ENCODE measurements at places on chromosomes 5 and 9.

DNA sequence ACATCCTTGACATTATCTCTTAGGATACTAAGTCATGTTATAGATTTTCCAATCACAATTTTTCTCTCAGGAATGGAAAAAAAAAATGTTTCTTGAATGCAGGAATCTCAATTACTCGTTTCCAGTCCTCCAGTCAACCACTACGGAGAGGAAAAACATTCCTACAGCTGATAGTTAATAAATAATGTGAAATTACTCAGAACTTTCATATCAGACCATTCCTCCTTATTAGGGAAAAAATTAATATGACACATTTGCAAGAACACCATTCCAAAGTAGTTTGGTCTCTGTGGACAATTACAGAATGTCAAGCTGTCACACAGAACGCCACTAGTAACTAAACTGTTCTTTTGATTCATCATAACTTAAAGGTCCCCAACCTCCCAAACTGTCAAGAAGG lies 31.5 kb downstream of the MED27 start:
- no peak for DNase-seq

GRCh38 chr9:98766586-98766985 lies 29.8 kb downstream of the ANKS6 start:
- no peak for DNase-seq

DNA sequence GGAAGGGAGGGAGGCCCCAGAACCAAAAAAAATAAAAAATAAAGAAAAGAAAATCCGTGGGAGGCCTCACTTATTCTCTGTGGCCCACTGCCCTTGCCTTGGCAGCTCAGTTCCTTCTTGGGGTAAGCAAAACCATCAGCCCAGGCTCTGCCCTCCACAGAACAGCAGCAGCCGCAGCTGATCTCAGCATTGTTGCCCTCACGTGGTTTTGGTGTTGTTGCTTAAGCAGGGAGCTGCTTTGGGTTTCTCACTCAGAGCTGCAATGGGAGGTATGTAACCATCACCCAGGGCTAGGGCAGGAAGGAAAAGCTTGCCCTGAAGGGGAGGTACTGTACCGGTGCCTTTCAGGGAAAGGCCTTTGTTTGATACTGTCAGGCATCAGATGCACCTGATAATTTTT lies 374.7 kb upstream of the WWC1 start:
- DNase-seq = peak; percentile 59

- DNase-seq = no peak
These were observed 18.9 kb upstream of the PDCD6 start for GRCh38 chr5:252546-252945.

- no peak for DNase-seq
These were observed 65.1 kb downstream of the PLPPR1 start for GRCh38 chr9:101093620-101094019.

GRCh38 chr9:126379661-126380360 lies 53.2 kb downstream of the MVB12B start:
- no peak for DNase-seq

- DNase-seq = no peak
These were observed 236.8 kb downstream of the SLIT3 start for GRCh38 chr5:169064093-169064492.

- no peak for DNase-seq
These were observed 46.9 kb downstream of the ARHGEF37 start for GRCh38 chr5:149628221-149628620.

DNA sequence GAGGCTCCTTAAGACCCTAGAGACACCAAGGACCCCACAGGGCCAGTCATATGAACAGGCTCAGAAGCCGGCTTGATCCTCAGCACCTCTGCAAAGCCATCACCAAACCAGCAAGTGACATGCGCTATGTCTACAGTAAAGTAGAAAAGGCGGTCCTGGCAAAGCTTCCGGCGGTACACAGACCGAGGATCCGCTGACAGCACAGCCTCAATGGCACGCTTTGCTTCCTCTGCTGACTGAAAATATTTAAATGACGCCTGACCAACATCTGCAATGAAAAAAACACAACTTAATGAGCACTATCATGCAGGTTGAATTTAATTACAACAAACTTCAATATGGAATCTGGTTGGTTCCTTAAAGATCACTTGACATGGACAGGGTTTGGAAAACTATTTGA lies 17.6 kb downstream of the TRMO start:
- no peak for DNase-seq

- DNase-seq = no peak
These were observed 342.0 kb downstream of the MLLT3 start for GRCh38 chr9:20280330-20280729.

- DNase-seq = no peak
These were observed 126.7 kb downstream of the PRKACG start for GRCh38 chr9:68887232-68887631.

GRCh38 chr5:169416583-169417196 lies 115.8 kb upstream of the SLIT3 start:
- DNase-seq = peak; percentile 89

GRCh38 chr5:107268241-107268640 lies 402.5 kb downstream of the EFNA5 start:
- no peak for DNase-seq

- DNase-seq = no peak
These were observed 432 bp downstream of the HSPA9 start for GRCh38 chr5:138574744-138575193.

DNA sequence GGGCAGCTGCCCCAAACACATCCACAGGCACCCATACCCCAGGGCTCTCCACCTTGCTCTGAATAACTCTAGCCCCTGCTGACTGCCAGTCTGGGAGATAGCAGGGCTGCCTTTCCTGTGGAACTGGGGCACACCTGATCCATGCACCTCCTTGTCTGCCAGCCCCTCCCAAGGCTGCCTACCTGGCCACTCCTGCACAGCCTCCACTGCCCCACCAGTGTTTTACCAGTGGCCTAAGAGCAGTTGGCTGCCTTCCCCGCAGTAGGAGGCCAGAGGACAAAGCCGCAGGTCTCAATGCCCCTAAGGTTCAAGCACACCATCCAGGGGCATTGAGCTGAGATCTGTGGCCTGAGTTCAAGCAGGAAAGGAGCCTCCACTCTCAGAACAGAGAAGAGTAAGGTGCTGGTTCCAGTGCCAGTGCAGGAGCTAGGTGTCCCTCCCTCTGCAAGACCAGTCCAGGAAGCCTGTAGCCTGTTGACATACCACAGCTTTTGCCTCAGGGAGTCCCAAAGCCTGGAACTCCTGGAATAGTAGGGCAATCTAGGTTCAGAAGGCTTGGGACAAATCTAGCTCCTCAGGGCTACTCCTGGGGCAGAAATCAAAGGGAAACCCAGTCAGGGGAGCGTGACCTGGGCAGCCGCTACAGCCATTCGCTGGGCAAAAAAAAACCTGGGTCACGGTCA lies 514.5 kb upstream of the PTGER4 start:
- no peak for DNase-seq

DNA sequence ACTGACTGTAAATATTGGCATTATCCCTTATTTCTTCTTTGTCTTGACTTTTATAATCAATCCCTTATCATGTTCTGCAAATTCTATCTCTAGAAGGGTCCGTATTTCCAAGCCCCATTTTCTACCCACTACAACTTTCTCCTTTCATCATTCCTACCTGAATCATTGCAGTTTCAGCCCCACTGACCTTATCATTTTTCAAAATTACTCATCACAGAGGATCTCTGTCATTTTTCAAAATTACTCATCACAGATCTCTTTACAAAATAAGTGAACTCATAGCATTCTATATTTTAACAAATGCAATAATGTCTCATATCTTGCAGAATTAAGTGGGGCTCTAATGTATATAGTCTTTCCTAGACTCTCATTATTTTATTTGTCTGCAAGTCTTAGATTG lies 256.9 kb upstream of the COX7C start:
- no peak for DNase-seq

- DNase-seq = no peak
These were observed 168.4 kb upstream of the GDNF start for GRCh38 chr5:38008198-38008597.

GRCh38 chr5:38961691-38962090 lies 112.5 kb downstream of the RICTOR start:
- no peak for DNase-seq

DNA sequence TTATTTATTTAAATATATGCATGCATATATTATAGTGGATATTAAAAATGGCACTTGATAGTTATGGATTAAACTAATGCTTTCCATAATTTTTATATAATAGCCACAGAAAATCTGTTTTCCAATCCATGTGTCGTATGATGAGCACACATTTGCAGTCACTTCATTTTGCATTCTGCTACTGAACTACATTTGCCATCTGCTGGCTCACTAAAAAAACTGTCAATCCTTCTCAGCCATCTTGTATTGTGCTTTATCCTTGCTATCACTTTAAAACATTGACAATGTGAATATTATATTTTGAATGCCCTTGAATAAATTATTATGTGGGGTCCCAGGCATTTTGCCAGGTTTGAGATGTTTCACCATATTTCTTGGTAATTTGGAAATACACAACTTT lies 586.6 kb downstream of the DNAH5 start:
- DNase-seq = no peak

GRCh38 chr9:98222885-98223691 lies 30.7 kb upstream of the CORO2A start:
- DNase-seq = no peak

- no peak for DNase-seq
These were observed 62.7 kb downstream of the EPB41L4A start for GRCh38 chr5:112356178-112356956.

DNA sequence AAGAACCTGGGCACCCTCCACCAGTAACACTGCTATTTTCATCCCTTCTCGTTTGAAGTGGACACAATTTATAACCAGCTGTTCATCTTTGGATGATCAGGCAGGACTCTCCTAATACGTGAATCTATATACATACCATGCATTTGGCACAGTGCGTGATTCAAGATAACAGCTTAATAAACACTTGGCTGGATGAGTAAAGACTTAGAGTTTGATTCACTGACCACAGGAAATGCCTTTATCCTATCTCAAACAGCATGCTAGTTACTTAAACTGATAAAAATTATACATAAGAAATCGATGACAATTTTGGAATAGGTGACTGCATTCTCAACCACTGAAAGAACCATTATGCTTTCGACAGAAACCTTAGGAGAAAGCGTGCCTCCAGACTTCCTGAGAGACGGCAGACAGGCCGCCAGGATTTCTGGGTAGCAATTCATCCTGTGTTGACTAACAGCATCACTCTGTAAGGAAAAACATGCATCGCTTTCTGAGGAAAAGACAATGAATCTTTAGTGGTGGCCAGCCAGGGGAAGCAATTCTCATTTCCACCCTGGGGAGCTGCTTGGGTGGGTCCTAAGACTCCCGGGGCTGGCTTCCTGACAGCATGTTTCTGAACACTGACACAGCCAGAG lies 9.7 kb downstream of the MRPL36 start:
- peak; percentile 26 for DNase-seq

DNA sequence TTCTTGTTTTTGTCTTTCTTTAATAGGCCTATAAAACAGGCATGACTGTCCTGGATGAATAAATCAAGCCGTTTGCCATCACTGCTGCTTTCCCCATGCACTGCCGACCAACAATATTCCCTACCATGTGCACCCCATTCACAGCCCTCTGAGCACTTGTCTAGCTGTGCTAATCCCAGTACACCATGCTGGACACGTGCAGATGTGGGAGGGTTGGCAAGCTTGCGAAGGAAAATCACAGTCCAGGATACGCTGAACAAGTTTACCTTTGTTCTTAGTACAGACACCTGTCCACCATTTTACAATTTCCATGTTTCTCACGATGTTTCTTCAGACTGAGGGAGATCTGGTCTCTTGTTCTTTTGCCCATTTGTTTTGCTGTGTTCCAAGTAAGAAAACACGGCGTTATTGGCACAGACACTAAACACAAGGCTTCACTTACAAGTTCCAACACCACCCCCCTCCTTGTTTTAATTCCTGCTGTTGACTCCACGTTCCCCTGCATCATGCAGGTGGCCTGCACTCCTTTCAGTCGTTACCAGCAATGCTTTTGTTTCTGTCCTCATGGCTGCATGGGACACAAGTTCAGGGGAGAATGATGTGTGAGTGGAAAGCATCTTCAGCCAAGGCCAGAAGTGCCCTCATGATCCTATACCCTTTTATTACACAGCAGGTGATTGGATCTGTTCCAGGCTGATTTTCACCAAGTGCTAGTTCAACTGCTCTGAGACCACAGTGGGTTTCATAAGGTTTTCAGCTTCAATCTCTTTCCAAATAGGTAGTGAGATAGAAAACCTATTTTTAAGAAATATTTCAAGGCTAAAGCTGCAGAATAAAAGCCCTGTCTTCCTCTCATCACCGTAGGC lies 608.9 kb downstream of the IRX1 start:
- no peak for DNase-seq

DNA sequence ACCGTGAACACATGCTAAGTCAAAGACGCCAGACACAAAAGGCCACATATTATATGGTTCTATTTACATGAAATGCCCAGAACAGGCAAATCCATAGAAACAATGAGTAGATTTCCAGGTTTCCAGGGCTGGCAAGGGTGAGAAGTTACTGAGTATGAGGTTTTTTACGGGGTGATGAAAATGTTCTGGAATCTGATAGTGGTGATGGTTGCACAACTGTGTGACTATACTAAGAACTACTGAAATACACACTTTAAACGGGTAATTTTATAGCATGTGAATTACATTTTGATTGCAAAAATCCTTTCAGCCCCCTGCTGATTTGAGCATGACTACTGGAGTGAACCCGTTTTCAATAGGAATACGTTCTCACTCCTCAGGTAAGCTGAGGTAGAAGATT lies 46.7 kb upstream of the TBC1D9B start:
- no peak for DNase-seq

DNA sequence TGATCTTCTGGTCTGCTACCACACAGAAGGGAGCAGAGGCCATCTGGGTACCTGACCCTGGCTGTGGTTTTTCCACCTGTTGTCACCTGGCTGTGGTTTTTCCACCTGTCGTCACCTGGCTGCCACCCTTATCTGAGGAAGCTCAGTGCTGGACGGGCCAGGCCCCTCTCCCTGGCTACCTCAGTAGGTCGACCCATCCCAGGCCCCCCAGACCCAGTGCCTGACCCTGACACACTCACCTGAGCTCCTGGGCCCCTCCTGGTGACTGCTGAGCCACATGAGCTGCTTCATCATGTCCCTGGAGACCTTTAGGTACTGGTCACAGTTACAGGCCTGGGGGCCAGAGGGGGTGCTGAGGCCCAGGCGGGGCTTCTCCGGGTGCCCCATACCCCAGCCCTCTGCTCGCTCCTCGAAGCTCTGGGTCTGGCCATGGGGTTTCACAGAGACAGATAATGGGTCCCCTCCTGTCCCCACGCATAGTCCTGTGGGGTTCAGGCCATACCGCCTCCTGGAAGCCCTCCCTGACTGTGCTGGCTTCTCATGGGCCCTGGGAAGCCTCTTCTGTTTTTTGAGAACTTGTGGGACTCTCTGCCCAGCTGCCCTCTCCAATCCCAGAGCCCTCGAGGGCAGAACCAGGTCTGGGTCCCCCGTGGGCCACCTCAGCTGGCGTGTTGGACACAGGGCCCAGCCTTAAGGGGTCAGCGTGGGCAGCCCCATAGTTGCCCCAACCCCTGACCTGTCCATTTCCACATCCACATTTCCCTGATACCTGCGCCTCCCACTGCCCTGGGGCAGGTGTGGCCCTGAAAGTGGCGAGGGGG lies 7.5 kb upstream of the NRARP start:
- DNase-seq = no peak
